ENCODE measurements at places on chromosomes 5 and 9.
A peak's percentile ranks its signal among the peaks of the same experiment; 100 is the strongest.

DNA sequence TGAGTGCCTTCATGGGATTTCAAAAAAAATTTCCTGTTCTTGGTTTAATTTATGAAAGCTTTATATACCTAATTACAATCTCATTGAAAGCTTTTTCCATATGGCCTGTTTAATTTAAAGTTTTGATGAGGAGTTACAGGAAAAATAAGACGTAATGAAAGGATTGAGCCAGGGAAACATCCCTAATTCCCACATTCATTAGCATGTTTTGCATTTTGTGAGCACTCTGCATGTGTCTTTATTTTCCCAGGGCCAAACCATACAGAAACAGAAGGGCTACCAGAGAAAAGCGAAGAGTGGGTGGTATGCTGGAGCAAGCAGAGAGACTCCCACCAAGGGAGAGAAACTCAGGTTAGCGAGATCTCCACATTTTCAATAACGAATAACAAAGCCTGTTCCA lies 20.3 kb upstream of the LECT2 start:
- DNase-seq, result no peak

DNA sequence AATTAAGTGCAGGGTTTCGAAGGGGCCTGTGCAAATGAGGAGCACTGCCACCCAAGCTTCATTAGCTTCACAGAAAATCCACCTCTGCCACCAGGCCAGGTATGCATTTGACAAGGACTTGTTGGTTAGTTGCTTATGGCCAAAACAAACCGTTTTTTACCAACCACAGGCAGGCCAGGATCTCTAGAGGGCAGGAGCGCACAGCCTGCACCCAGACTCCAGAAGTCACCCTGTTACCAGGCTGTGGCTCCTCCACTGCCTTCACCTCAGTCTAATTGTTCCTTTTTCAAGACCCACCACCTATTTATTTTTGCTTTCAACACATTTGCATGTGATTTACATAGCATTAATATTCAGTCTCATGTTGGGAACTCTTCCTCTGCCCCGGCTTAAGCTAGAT lies 78.3 kb upstream of the HSPA9 start:
- no peak for DNase-seq

DNA sequence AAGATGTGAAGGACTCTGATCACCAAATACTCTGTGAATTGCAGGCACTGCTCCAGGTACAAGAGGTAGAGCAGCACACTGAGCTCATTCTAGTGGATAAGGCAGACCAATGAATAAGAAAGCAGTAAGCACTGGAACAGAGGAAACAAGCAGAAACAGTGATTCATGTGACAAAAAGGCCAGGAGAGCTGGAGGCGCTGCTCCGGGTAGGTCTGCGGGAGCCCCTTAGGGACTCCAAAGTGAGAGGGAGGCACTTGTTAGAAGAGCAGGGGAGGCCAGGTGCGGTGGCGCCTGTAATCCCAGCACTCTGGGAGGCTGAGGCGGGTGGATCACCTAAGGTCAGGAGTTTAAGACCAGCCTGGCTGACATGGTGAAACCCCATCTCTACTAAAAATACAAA lies 231.6 kb upstream of the NFIL3 start:
- DNase-seq, result no peak

- DNase-seq, result peak; percentile 50
These were observed 351.2 kb downstream of the ZNF608 start for GRCh38 chr5:124395287-124395686.

DNA sequence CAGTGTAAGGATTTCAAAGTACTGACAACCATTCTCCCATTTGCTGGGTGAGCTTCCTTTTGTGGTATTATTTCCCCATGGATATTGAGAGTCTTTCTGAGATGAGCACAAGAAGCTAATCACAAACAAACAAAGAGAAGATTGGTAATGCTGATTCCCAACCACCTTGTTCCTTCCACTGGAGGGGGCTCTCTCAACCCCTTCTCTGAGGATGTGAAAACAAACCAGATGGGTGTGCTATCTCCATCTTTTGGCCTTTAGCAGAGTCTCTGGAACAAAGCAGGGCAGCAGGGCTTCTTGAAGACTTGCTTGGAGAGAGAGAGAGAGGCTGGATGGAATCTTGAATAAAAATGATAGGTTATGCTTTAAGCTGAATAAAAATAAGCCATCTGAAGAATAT lies 576.7 kb upstream of the ZNF462 start:
- peak; percentile 38 for DNase-seq

DNA sequence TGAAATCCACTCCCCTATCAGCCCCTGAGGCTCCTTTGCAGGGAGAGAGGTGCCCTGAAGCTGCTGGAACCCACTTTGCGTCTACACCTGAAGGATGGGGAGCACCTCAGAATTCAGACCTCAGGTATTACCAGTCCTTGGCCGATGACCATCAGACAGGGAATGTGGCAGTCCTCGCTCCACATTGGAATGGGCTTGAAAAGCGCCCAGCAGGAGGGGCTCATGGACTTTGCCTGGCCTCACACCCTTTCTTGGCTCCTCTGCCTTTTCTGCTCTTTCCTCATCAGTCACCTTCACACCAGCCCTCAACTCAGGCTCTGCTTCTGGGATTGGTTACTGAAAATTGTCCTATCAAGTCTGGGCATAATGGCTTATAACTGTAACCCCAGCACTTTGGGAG lies 83.9 kb downstream of the BARX1 start:
- DNase-seq, result no peak

DNA sequence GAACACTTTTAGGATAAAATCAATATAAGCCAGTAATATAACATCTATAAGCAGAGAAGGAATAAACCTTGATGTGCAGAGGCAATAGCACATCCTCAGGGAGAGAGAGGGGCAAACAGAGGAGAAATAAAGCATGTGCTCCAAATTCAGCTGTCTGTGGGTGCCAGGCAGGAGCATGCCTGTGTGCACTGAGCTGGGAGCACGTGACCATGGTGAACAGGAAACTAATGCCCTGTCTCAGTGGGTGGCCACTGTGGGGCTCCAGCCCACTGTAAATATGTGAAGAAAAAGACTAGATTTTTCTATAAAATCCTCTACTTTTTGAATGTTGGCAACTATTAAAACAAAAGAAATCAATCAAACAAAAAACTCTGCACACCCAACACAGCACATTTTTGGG lies 55.3 kb downstream of the FYB1 start:
- no peak for DNase-seq

DNA sequence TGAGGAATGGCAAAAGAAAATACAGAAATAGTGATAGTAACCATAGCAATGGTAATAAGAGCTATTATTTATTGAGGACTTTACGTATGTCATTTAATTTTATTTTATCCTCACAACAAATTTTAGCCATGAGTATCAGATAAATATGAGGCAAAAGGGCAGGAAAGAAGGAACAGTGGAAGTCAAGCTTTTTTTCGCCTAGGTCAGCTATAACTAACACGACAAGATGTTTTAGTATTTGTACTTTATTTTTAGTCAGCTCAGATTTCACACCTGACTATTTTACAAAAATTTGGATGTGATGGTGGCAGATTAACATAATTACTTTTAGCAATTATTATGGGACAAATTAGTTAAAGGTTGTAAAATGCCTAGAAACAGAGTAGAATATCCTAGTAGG lies 34.8 kb upstream of the CDKN2B start:
- DNase-seq, result no peak

DNA sequence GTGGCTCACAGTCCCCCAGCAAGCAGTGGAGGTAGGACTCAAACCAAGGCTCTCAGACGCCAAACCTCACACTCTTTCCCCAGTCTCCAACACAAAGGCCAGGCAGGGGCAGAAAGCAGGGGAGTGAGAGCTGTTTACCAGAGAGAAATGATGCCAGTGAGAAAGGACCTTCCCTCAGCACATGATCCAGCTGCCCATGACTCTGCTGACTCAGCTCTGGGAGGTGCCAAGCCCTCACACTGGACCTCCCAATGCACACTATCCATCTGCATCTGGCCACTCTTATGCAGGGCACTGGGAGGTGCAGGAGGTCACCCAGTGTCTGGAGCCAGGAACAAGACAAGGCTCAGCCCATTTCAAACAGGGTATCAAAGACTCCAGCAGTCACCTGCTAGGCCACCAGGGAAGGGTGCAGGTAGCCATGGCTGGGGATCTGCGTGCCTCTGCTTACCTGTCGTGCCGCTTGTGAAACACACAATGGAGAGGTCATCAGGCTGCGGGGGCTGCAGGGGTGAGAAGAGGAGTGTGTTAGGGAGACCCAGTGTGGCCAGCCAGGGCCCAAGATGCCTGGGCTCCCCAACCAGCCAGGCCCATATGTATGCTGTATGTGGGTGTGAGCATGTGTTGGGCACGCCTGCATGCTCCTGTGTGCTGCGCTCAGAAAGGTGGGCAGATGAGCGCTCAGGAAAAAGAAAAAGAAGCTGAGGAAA lies 26.3 kb downstream of the ACSL6 start:
- DNase-seq, result no peak

- no peak for DNase-seq
These were observed 32.6 kb upstream of the ANXA1 start for GRCh38 chr9:73118898-73119554.
